ENCODE measurements at places on chromosomes 1 and 21.

DNA sequence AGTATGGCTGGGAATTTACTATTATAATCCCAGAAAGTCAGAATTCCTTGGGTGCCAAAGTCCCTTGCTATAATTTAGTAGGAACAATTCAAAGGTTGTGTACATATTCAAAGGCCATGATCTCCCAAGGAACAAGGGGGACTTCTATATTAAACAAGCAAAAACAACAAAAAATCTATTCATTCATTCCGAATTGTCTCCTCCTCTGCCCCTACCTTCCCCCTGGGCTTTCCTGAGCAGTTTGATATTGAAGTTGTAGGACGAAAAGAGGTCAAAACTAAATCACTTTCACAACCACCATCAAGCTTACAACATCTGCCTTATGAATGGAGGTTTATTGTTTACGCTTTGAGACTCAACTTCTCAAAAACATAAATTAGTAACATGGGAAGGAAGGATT, 35.3 kb upstream of the SOD1 start:
- DNase-seq: no peak

- no peak for DNase-seq
These were observed 161.1 kb upstream of the RRP15 start for GRCh38 chr1:218123968-218124367.

GRCh38 chr1:26158908-26159742, at the start of gene FAM110D:
Gene FAM110D, plus strand, starts transcription at chr1:26159079. Its CDS starts 2,213 bp downstream, at chr1:26161292.
- DNase-seq: no peak

DNA sequence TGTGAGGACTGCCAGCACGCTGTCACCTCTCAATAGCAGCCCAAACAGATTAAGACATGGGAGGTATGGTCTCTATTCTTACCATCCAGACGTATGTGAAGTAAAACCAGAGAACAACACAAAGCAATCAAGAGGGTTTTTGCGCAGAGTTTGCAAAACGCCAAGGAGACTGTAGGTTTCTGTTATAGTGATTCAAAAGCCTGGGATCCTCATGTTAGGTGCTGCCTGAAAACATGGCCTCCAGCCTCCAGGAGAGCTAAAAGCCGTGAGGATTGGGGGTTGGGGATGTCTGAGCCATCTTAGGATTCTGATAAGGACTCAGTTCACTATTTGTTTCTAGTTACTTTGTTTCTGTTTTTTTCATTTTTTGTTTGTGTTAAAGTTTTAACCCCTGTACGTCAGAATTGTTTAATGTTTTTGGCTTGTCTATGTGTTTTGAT, 4.2 kb upstream of the CCT8 start:
- DNase-seq: no peak

DNA sequence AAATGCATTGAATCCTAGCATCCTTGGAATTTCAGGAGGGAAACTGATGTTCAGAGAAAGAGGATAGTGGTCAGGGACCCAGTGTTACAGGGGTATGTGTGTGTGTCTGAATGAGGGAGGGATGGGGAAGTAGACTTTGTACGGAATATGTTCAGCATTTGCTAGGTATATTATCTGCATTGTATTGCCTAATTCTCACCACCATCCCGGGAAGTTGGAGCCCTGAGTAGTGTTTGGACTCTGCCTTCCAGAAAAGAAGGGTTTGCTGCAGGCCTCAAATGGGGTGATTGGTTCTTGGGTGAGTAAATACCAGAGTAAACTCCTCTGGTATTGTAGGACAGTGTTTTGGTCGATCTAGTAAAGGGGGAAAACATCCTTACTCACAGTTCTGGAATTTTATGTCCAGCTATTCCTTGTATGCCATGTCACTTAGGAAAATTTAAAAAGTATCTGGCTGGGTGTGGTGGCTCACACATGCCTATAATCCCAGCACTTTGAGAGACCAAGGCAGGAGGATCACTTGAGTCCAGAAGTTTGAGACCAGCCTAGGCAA, 7.1 kb upstream of the ZNF496 start:
- DNase-seq: no peak

DNA sequence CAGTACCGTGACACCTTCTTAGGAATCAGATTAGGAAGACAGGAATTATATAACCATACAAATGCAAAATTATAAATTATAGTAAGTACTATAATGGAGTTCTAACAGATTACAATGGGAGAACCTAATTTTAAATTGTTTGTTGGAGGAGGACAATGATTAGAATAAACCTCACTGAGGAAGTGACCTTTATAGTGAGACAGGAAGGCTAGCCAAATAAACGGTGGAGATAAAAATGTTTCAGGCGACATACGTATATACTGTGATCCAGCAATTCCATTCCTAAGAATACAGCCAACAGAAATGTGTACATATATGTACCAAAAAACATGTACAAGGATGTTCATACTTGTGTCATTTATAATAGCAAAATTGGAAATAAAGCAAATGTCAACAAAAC, 15.2 kb downstream of the SYNJ1 start:
- DNase-seq: no peak

DNA sequence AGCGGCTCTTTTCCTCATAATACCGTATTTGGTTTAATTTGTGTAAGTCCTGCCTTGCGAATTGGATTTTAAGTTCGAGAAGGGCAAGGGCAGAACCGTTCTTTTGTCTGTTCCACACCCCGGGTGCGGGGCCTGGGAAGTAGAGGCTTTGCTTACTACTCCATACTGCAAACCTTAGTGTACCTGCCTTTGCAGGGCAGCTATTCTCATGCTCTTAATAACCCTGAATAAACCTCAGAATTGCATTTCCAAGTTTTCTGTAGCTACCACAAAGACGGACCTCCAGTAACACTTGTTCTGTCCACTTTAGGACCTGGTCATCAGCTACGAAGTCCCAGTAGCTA, 657 bp upstream of the HNRNPU start:
- no peak for DNase-seq

DNA sequence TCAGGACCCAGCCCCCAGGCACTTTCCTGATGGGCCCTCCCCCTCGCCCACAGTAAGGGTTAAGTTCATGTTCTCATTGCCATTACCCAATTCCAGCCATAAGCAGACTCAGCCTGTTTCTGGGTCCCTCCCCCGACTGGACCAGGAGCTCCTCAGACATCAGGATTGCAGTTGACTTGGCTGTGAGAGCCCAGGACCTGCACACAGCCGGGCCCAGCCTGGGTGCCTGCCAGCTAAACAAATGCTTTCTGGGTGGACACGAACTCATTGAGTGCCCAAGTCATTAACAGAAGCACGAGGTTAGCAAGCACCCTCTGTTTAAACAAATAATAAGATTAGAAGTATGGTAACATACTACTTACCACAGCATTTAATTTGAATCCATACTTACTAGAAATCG, 147.9 kb upstream of the POU3F1 start:
- DNase-seq: no peak

DNA sequence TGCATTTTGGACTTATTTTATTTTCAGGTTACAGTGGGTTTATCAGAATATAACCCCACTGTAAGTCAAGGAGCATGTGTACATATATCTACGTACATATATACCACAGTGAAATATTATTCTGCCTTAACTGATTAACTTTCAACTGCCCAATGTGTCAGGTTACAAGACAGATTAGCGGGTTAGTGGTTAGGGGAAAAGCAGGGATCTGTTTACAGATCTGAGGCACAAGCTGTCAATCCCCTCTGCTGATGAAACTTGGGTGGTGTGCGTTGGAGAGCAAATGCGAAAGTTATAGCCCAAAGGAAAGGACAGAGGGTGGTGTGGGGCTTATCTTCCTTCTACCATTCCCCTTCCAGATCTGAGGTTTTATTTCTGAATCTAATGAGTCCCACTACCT, 238.2 kb upstream of the KCNK2 start:
- no peak for DNase-seq

GRCh38 chr1:24562625-24563024, 6.7 kb downstream of the NCMAP start:
- no peak for DNase-seq

- no peak for DNase-seq
These were observed 100.7 kb upstream of the KIF26B start for GRCh38 chr1:245054105-245054504.

DNA sequence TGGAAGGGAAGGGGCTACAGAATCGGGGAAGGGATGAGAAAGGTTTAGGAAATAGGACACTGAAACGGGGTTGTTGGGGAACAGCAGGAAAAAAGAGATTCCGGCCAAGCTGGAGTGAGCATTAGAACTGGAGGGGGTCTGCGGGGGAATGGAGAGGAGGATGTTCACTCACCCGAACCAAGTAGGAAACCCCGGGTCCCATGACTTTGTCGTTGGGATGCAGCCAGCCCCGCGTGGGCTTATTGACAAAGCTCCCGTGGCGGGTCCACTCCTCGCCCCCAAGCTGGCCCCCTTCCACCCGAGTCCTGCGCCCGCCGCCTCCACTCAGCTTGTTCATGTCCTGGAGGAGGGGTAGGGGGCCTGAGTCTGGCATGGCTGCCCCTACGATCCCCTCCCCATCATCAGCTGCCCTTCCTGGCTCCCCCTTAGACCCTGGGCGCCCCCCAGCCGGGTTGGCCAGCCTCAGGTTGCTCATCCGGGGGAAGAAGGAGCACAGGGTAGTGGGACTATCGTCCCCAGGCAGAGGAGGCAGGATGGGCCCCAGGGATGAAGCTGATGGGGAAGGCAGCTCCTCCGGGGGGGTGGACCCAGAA, 591 bp downstream of the SHC1 start:
- no peak for DNase-seq

DNA sequence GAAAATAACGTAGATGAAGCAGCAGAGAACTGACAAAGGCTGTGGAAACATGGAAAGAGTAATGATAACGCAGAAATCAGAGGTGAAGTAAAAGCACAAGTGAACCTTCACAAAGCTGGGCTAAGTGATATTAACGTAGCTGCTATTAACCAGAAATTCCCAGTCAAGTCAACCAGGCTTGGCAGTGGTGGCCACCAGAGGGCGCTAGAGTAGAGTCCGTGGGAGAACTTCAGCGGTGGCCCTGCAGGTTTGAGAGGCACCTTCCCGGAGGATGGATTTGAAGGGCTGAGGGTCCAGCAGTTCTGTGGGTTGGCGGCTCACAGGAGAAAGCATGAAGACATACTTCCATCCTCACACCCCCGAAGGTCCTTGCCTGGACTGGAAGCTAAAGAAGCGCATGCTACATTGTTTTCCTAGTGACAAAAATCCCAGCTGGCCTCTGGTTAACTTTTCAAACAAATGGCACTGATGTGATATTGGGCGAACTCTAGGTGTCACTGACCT, 81.7 kb upstream of the ZNF648 start:
- peak; percentile 91 for DNase-seq

GRCh38 chr1:110321846-110322245, 17.3 kb upstream of the RBM15 start:
- no peak for DNase-seq

GRCh38 chr21:43997766-43998742, 14.1 kb upstream of the TRAPPC10 start:
- no peak for DNase-seq

- no peak for DNase-seq
These were observed 61.3 kb downstream of the CD34 start for GRCh38 chr1:207849646-207850045.

DNA sequence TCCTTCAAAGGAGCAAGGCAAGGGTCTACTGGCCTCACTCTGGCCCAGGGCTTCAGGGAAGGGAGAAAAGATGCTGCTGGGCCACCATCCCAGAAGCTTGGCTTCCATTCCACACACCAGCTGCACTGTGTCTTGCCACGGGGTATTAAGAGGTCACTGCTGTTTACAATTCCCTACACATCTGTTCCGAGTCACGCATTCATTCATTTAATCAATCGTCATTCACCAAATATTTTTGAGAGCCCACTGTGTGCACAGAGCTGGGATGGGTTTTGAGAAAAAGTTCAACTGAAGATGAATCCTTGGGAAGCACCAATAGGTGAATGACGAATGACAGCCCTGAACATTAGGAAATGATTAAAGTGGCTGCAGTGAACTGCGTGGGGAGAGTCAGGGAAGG, 101.7 kb downstream of the NAV1 start:
- no peak for DNase-seq

GRCh38 chr1:171828794-171829193, 12.5 kb upstream of the DNM3 start:
- DNase-seq: no peak

DNA sequence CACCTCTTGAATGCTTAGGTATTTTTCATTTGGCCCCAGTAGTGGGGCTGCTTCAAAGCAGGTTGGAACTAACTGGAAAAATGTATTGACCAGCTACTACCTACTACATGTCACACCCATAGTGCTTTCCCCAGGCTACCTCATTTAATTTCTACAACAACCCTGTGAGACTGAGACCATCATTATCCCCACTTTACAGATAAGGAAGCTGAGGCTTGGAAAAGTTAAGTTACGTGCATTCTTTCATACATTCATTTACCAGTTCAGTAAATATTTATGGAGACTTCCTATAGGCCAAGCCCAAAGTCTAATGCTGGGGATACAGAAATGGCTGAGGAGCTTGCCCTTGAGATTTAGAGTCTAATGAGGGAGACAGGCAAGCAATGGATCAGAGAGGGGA, 14.5 kb upstream of the PADI3 start:
- DNase-seq: no peak

DNA sequence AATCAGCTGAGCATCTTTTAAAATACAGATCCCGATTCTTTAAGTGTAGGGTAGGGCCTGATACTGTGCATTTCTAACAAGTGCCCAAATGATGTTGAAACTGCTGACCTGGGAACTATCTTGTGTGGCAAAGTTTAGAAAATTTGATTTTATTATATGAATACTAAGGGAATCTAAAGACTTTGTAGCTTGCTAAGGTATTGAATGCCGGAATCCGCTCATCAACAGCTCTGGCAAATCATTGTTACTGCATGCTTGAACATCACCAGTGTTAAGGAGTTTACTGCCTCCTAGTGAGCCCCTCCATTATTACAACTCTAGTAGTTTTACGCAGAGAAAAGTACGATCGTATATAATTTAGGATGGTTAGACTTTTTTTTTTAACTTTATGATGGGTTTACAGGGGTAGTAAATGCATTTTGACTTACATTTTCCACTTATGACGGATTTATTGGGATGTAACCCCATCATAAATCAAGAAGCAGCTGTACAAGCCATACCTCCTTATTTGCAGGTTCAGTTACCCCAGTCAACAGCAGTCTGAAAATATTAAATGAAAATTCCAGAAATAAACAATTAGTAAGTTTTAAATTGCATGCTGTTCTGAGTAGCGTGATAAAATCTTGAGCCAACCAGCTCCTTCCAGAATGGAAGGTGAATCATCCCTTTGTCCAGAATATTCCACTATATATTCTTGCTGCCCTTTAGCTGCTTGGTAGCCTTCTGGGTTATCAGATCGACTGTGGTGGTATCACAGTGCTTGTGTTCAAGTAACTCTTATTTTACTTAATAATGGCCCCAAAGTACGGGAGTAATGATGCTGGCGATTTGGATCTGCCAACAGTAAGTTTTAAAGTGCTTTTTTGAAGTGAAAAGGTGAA, 892 bp downstream of the TYW3 start:
- peak; percentile 69 for DNase-seq

- no peak for DNase-seq
These were observed 73.5 kb upstream of the PDC start for GRCh38 chr1:186534401-186534800.

DNA sequence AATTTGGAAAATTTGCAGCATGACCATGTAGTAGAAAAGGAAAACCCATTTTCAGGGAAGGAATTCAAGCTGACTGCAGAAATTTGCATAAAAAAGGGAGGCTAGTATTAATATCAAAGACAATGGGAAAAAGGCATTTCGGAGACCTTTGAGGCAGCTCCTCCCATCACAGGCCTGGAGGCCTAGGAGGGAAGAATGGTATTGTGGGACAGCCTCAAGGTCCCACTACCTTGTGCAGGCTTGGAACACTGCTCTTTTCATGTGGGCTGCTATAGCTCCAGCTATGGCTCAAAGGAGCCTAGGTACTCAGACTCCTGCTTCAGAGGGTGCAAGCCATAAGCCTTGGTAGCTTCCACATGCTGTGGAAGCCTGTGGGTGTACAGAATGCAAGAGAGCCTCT, 139.3 kb downstream of the C1orf94 start:
- DNase-seq: no peak

- DNase-seq: peak; percentile 33
These were observed at the start of gene MARK1 for GRCh38 chr1:220527908-220528678. Gene MARK1, plus strand, starts transcription at chr1:220528136. Its CDS starts 687 bp downstream, at chr1:220528823.

Measured in hippocampal formation (tissue), 2 donors.